ENCODE measurements at places on chromosomes 3 and 15.

DNA sequence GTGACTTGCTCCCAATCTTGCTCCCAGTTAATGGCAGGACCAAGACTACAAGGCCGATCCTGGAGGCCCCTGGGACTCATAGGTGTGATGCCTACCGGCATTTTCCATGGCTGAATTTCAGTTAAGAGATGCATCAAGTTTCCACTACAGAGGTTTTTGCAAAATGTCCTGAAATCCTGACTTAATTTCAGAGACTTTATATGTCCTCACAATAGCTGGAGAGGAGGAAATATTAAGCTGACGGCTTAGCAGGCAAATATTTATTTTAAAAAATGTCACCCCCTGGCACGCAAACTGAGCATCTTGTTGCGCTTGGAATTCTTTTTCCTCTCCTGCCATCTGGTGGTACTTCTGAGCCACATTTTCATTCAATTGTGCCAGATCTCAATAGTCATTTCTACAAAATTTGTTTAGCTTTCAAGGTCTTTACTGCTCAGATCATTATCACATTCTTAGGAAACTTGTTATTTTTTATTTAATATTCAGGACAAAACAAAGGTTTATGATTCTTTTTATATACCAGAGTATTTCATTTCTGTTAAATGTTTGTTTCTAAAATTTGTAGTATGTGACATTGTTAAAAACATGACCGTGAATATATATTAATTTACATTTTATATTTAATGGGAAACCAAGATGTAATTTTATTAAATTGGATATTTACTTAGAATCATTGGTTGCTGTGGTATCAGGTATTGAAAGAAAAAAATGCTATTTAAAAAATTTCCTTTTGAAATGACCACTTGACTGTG lies 189.2 kb upstream of the THRB start:
- no peak for DNase-seq

DNA sequence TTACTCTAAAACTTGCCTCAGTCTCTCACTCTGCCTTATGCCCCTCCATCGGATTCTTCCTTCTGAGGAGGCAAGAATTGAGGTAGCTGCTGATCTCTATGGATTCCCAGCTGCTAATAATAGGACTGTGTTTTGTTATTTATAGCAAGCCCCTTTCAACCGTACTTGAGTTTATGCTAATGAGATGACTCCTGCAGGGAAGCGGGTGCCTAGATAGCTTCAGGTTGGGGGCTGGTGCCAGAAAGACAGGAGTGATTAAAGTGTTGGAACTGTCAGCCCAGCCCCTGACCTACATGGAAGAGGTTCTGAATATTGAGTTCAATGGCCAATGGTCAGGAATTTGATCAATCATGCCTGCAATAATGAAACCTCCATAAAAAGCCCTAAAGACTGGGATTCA lies 21.8 kb upstream of the LIMD1 start:
- no peak for DNase-seq

GRCh38 chr15:65757256-65757655 lies 34.8 kb downstream of the DENND4A start:
- no peak for DNase-seq

- DNase-seq = no peak
Measured at GRCh38 chr3:133851266-133851906, 44.3 kb downstream of the RAB6B start.

DNA sequence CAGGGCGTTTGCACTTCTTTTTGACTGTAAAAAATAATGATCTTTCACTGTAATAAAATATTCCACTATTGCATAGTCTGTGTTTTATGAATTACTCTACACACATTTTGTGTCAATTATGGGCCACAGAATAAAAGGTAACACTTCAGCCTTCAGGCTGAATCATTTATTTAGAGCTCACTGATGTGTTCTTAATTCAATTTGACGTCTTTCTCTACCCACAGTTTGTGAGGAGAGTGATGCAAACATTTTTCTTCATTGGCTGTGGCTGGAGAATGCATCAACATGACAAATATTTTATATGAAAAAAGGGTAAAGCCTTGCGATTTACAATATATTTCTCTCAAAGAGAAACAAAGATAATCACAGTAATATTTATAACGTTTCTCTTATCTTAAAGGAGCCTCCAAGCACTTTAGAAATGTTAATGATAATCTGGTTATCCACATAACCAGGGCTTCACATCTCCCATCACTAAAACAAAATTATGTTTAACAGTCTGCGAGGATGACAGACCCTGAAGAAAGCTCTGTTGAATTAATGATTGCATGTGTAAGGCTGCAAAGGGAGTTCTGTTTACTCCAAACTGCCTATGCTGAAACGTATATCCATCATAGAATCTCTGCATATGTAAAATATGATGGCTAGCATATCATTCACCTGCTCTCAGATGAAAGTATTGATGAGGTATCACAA lies 951.3 kb downstream of the ZPLD1 start:
- no peak for DNase-seq

DNA sequence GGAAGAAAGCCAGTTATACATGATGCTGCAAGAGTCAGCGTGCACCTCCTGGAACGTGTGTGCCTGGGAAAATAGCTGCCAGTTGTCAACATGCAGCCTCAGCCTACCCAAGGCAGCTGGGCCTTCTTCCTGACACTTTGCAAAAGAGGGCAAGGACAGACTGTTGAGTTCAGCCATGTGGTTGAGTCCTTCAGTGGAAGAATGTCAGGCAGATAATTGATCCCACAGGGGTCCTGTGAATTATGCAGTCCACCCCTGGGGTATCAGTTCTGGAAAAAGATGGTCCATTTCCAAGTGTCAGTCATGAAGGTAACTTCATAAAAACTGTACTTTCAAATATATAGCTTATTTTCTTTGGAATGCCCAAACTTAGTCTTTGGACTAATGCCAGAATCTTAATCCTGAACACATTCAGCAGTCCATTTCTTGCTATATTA lies 79.6 kb downstream of the ARNT2 start:
- DNase-seq = no peak

- no peak for DNase-seq
Measured at GRCh38 chr3:168514252-168514651, 418.5 kb upstream of the GOLIM4 start.

DNA sequence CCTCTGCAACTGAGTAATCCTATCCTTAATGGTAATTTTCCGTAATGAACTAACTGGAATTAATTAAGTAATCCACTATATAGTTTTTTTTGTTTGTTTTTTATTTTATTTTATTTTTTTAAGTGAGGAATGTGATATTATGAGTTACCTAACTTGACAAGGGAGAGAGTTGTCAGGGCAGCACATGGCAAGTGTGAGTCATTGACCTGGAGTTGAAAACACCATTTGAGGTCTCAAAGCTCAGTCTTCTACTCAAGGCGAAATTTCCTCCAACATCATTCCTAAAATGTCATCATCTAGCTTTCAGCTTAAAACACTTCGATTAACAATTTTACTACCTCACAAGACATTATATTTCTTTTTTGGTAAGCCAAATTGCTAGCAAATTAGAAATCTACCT lies 87.8 kb downstream of the NECTIN3 start:
- DNase-seq = no peak
